NCI-H774 (cell line): ENCODE measurements at places on chromosomes 6 and 20.

GRCh38 chr6:120282005-120282404, 932.4 kb upstream of the MAN1A1 start:
- DNase-seq: no peak

- DNase-seq: no peak
Observed at GRCh38 chr20:51091406-51092195, 68.7 kb upstream of the KCNG1 start.

GRCh38 chr20:52552181-52552872, 360.7 kb upstream of the ZFP64 start:
- DNase-seq: no peak

- DNase-seq: no peak
Observed at GRCh38 chr6:44039191-44039719, 88.0 kb downstream of the MRPL14 start.

DNA sequence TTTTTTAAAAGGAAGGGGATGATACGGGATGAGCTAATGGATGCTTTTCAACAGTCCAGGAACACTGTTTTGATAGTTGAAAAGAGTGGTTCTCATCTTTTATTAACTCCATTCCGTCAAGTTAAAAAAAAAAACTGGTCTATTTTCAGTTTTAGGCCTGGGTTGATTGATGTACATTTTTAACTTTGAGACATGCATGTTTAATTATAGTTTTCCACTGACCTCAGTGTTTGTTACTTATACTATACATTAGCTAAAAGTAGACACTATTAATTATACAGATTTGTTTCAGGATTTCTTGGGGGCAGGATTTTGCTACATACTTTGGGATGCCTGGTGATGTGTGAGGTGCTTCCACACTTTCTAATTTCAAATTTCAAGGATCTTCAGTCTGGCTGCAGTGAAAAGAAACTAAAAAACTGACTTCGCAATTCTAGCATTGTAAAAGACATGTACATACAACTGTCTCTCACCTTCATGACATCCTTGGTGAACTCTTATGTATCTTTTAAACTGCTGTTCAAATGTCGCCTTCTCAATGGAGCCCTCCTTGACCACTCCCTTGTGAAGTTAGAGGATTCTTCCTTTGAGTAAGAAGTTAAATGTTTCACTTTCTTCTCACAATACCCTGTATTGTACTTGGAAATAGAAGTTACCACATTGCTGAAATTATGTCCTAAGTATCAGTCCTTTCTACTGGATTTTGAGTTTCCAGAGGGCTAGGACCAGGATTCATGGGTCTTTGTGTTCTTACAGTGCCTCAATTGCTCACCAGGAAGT, 101.7 kb downstream of the TSHZ2 start:
- DNase-seq: no peak

DNA sequence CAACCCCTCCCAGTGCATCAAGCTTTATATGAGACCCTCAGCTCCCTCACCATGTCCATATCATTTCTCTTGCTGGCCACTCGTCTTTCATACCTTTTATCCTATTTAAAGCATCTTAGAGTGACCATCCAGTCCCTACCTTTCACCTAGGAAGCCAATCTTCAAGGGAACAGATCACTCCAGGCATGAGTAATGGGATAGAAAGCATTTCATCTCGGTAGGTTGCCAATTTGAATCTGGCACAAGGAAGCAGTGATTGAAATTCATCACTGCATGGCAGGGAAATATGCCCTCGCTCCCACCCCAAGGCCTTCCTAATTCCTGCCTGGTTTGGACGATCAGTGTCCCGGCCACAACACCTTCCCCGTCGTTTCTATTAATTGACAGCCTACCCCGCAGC, 150.4 kb downstream of the CFAP61 start:
- no peak for DNase-seq

- DNase-seq: no peak
Observed at GRCh38 chr6:13454286-13455221, 32.8 kb downstream of the GFOD1 start.

- no peak for DNase-seq
Observed at GRCh38 chr6:126440923-126441322, 101.0 kb downstream of the CENPW start.

DNA sequence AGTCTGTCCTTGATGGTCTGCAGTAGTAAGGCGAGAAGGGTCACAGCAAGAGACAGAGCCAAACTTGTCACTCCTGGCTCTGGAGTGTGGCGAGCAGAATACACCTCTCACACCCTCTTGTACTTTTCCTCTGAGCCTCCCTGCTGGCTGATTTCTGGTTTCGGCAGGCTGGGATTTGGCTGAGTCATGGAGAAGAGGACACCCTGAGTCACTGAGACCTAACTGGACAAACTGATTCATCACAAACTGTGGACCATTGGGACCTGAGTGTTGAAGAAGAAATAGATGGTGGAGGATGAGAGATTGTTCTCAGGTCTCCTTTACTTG, 101.7 kb downstream of the F13A1 start:
- no peak for DNase-seq

DNA sequence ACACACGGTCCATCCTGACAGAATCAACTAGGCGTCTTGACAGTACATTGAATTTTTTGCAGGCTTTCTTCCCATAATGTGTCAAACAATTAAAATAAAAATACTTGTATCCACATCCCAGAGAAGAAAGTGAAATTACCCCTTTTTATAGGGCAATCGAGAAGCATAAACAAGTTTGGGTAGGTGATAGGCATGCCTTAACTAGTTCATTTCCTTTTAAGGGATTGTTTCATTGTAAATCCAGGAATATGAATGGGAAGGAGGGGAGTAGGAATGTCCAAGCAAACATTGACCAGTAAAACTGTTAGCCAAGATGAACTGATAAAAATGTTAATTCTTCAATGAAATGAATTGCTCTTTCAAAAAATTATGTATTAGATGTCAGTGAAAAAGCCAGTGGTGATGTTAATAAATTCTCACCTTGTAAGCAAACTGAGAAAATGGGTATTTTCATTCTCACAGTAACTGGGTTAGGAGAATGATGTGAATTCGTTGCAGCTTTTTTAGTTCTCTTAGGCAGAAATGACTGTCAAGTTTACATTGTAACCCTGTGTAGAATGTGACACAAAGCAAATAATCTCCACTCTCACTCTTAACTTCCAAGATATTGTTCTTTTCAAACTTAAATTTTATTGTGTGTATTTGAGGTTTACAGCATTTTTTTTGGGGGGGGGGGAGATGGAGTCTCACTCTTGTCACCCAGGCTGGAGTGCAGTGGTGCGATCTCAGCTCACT, 31.6 kb downstream of the SASH1 start:
- no peak for DNase-seq

GRCh38 chr6:158627168-158627939, 17.2 kb downstream of the DYNLT1 start:
- DNase-seq: no peak

GRCh38 chr6:82484001-82484400, 120.4 kb downstream of the TPBG start:
- DNase-seq: no peak

- no peak for DNase-seq
Observed at GRCh38 chr20:11101696-11102095, 427.9 kb upstream of the JAG1 start.

GRCh38 chr6:21325201-21325856, 268.2 kb upstream of the SOX4 start:
- DNase-seq: peak; percentile 53

- no peak for DNase-seq
Observed at GRCh38 chr6:999552-999951, 306.6 kb upstream of the EXOC2 start.

- no peak for DNase-seq
Observed at GRCh38 chr20:38202153-38202981, 37.3 kb upstream of the TGM2 start.

DNA sequence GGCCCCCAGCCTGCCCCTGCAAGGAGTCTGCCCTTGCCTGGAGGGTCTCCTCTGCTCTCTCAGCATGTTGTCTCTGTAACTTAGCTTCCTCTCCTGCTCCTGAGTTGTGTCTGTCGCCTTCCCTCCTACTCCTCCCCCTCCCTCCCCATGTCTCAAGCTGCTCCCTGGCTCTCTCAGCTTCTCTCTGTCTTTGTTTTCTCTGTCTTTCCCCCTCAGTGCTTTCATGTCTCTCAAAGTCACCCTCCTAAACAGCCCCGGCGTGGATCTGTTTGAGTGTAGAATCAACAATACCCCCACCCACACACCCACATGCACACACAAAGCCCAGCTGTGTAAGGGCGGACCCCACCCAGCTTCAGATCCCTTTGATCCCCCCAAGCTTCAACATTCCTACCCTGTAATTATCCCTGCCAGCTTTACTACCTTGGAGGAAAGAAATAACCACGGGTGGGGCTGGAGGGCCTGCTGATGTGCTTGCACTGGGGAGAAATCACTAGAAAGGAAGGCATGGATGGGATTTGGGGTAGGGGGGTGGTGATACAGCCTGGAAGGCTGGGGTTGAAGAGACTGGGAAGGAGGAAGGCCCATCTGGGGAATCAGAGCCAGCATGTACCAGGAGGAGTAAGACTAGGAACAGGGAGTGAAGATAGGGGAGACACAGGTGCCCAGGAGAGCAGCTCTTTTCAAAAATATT, 1.0 kb upstream of the LY6G6D start:
- DNase-seq: no peak

GRCh38 chr20:48051794-48052474, 266.7 kb upstream of the SULF2 start:
- no peak for DNase-seq

DNA sequence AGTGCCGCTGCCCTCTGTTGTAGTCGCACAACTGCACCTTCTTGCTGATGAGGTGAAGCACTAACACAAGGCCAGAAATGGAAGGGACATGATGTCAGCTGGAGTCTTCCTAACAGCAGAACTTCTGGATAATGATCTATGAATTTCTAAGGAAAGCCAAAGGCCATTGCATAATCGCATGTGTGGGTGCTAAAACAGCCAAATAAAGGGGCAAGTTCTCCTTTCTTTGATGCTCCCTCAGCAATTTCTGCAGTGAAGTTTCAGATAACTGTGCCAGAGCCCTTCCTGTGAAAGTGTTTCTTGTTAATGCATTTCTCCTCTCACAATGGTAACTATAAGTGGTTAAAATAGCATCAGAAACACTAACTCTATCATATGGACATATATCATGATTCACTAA, 8.0 kb upstream of the F13A1 start:
- no peak for DNase-seq

DNA sequence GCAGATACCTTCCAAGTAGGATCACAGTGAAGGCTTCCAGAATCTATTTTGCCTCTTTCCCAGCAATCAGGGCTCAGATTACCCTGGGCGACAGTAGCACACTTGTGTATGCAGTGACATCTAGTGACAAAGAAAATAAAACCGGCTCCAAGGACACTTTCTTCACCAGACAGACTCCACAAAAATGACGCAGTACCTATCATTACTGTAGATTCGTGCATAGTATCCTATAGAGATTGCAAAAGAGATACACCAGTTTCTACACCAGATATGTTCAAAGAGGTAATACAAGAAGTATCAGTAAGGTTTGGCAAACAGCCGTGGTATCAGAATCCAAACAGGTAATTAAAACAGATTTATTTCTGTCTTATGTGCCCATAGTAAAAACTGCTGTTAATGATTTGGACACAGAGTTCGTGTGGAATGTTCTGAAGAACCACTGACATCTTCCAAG, 600.4 kb upstream of the JAG1 start:
- DNase-seq: peak; percentile 62

DNA sequence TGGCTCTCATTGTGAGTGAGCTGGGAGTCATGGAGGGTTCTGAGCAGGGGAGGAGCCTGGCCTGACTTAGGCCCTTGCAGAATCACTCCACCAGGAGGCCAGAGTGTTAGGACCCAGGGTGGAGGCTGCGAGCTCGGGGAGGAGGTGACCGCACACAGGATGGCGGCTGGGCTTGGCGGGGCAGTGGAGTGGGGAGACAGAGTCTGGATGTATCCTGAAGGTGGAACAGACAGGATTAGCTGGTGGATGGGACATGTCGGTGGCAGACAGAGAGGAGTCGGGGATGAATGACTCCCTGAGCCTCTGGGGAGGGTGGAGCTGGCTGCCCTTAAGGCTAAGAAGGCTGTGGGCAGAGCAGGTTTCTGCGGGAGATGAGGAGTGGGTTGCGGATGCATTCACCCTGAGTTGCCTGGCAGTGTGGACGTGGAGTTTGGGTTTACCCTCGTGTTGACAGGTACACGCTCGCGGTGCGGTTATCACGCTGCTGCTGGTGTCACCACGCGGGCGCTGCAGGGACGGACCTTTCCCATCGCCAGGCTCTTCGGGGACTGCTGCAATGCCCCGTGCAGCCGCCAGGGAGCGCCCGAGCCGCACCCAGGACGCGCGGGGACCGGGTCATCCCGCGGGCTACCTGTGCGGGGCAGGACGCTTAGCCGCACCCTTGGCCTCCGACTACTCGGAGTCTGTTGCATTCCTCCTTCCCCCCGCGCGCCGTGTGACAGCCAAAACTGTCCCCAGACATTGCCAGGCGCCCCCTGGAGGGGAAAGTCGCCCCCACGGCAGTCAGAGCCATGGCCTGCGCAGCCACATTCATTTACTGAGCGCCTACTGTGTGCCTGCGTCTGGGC, 43.0 kb upstream of the PTGIS start:
- peak; percentile 56 for DNase-seq

GRCh38 chr6:79225717-79226599, 8.5 kb downstream of the HMGN3 start:
- no peak for DNase-seq

- no peak for DNase-seq
Observed at GRCh38 chr6:10610289-10610688, 84.1 kb downstream of the C6orf52 start.

- no peak for DNase-seq
Observed at GRCh38 chr6:17470202-17470937, 77.0 kb downstream of the CAP2 start.

GRCh38 chr6:134928151-134928900, 21.6 kb downstream of the ALDH8A1 start:
- no peak for DNase-seq

- DNase-seq: no peak
Observed at GRCh38 chr6:19833947-19834346, 3.2 kb upstream of the ID4 start.

- DNase-seq: no peak
Observed at GRCh38 chr6:162055365-162055764, 672.2 kb downstream of the PRKN start.

DNA sequence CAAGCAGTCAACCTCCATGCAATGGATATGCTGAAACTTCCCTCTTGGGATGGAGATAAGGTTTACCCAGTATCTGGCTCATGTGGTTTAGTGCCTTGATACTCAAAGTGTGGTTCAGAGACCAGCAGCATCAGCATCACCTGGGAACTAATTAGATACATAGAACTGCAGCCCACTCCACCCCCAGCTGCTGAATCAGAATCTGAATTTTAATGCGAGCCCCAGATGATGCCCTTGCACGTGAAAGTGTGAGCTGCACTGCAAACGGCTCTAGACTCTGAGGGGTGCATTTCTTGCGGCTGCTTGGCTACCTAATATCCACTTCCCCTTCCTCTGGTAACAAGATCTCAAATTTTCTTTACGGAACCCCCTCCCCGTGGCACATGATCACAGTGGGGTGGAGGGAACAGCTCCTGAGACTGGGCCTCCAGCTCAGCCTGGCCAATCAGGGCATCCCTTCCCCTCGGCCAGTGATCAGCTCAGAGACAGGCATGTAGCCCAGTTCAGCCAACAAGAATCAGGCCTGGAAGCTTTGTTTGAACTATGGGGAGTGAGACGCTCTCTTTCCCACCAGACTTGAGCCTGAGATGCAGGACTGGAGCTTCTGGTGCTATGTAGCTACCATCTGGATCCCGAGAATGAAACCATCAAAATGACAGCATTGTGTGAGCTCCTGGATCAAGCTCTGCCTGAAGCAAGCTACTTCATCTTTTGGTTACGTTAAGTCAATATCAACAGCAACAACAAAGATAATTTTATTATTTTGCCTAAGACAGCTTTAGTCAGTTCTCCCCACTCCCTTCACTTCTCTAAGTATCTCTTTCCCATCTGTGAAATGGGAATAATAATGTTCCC, 12.8 kb downstream of the KCNK15 start:
- no peak for DNase-seq
